ENCODE measurements at places on chromosomes 4 and X. TPM values are rescaled to one million over a fixed set of nuclear protein-coding genes. Genes with fewer than 3 reads are reported as not detected.

CACNA1F gene
- total RNA-seq, result 0.47 TPM

VCX3A gene
- total RNA-seq, result 0.38 TPM

RNF128 gene
- 0.43 TPM for total RNA-seq

CAPN6 gene
- 0.42 TPM for total RNA-seq

SSX3 gene
- not detected for total RNA-seq

ADGRG2 gene
- total RNA-seq, result 5.9 TPM

RASSF6 gene
- 2.6 TPM for total RNA-seq

CD38 gene
- 0.11 TPM for total RNA-seq

TCEAL7 gene
- total RNA-seq, result 5.3 TPM

DNA sequence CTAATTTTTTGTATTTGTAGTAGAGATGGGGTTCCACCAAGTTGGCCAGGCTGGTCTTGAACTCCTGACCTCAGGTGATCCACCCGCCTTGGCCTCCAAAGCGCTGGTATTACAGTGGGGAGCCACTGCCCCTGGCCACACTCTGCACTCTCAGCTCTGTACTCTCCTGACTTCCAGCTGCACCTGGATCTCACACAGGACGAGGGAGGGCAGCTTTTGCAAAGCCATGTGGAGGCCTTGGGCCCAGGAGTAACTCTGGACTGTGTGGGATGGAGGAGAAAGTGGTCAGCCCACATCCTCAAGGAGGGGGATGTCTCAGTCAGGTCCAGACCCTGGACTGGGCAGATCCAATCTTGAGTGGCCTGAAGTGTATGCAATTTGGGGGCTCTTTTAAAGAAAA lies 23.0 kb downstream of the NAT8L start:
- no peaks in the 10 kb centered on the region for H3K4me1 ChIP-seq
- no peaks in the 10 kb centered on the region for H3K27me3 ChIP-seq
- no peak overlapping the region for H3K4me3 ChIP-seq
- DNase-seq, result peak; percentile 17
- no peaks in the 10 kb centered on the region for H3K36me3 ChIP-seq
- H3K27ac ChIP-seq, result no peak overlapping the region

- H3K36me3 ChIP-seq, result no peaks in the 10 kb centered on the region
- peak; percentile 62 for DNase-seq
- H3K4me3 ChIP-seq, result no peak overlapping the region
- peak overlapping the region; percentile 67 for H3K27ac ChIP-seq
- no peaks in the 10 kb centered on the region for H3K27me3 ChIP-seq
Measured at GRCh38 chr4:107564326-107564725, 155.7 kb downstream of the PAPSS1 start.

- H3K4me1 ChIP-seq, result peaks cover 8% of the 10 kb centered on the region
- no peak overlapping the region for H3K4me3 ChIP-seq
- DNase-seq, result peak; percentile 49
- no peaks in the 10 kb centered on the region for H3K27me3 ChIP-seq
- H3K27ac ChIP-seq, result peak overlapping the region; percentile 7
Measured at GRCh38 chr4:185318679-185319078, 77.0 kb downstream of the LRP2BP start.

- H3K4me1 ChIP-seq, result no peaks in the 10 kb centered on the region
- no peak overlapping the region for H3K27ac ChIP-seq
- no peaks in the 10 kb centered on the region for H3K36me3 ChIP-seq
- DNase-seq, result no peak
Measured at GRCh38 chrX:64428371-64428770, 33.1 kb upstream of the MTMR8 start.

DNA sequence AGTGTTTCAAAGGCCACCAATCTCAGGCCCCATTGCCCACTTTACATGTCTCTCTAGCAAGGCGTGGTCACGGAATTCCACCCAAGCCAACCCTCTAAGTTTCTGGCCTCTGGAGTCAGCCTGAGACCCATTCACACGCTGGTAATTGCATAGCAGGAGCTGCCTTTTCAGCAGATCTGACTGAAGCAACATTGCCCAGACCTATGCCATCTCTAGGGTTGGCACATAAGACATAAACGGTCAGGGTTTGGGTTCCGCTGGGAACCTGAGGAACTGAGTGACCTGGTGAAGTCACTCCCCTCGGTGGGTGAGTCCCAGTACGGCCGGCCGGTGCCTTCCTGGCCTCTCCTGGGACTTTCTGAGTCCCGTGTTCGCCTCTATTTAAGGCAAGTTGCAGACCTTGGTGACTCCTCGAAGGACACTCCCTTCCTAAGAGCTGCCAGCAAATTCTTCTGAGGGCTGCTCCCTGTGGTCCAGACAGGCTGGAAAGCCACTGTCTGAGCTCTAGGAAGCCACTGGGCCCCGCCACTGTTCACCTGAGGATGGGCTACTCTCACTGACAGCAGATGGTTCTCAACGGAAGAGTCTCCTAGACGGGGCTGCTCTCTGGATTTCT lies 15.9 kb downstream of the CTAG1A start:
- H3K4me3 ChIP-seq, result no peak overlapping the region
- H3K27ac ChIP-seq, result no peak overlapping the region
- H3K4me1 ChIP-seq, result no peaks in the 10 kb centered on the region

DNA sequence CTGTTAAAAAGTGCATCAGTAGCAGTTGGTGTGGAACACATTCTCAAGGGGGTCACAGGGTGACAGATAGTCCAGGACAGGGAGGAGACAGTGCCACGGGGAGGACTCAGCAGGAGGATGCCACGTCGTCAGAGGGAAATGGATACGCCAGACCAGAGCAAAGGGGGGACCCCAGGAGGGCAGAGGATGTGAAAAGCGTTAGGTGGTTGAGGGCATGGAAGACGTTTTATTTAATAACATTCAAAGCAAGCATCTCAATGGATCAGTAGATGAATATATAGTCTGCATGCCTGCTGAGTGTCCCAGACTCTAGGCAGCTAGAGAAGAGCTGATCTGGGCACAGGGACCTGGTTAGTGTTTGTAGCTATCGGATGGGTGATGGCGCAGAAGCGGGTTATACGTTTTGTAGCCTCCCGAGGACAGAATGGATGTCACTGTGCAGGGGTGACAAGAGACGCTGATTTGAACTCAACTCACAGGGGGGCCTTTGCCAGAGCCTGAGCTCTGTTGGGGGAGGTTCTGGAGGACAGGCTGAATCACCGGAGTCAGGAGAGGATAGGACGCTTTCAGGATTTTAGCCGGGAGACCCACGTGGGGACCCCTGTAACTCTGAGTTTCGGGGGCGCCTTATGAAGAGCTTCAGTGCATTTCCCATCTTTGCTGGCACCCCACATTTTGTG lies 81.3 kb downstream of the STOX2 start:
- no peak overlapping the region for H3K4me3 ChIP-seq
- peak; percentile 51 for DNase-seq
- H3K36me3 ChIP-seq, result no peaks in the 10 kb centered on the region
- peaks cover 6% of the 10 kb centered on the region for H3K4me1 ChIP-seq
- H3K27ac ChIP-seq, result peak overlapping the region; percentile 98

- H3K36me3 ChIP-seq, result peaks cover 8% of the 10 kb centered on the region
- H3K27me3 ChIP-seq, result no peaks in the 10 kb centered on the region
Measured at GRCh38 chrX:134407065-134407376, 52.9 kb upstream of the HPRT1 start.

DNA sequence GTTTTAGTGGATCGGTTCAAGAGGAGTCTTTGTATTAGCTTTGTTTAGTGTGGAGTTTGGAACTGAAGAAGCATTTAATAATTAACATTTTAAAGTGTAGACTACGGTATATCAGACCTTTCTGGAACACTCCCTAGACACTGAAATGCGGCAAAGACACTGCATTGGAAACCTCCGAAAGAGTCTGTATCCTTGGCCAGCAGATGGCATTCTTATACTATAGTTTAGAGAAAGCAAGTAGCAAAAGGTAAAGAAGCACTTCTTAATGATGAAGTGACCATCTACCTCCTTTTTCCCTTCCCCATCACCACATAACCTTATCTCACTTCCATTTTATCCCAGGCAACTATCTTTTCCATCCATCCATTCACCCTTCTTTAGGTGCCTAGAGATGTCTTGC lies 7.6 kb downstream of the FABP2 start:
- H3K27ac ChIP-seq, result no peak overlapping the region
- H3K36me3 ChIP-seq, result no peaks in the 10 kb centered on the region
- peak; percentile 56 for DNase-seq
- no peak overlapping the region for H3K4me3 ChIP-seq

DNA sequence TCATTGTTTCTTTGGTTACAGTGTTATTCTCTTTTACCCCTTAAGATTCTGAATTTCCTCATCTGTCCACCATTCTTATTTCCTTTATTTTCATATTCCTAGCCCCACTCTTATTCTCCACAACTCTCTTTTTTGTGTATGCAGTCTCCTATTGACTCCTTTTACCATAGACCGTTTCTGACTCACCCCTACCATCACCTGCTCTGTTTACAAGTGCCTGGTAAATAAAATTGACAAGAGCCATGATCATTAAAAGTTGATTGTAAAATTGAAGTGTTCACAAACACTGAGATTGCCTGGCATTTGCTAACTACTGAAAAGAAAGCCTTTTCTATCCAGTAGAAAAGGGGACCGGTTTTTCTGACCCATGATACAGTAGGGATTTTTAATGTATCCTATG lies 54.4 kb downstream of the MRPL1 start:
- H3K27ac ChIP-seq, result no peak overlapping the region
- DNase-seq, result no peak
- H3K4me3 ChIP-seq, result no peak overlapping the region
- H3K36me3 ChIP-seq, result peaks cover 13% of the 10 kb centered on the region
- no peaks in the 10 kb centered on the region for H3K27me3 ChIP-seq
- no peaks in the 10 kb centered on the region for H3K4me1 ChIP-seq

DNA sequence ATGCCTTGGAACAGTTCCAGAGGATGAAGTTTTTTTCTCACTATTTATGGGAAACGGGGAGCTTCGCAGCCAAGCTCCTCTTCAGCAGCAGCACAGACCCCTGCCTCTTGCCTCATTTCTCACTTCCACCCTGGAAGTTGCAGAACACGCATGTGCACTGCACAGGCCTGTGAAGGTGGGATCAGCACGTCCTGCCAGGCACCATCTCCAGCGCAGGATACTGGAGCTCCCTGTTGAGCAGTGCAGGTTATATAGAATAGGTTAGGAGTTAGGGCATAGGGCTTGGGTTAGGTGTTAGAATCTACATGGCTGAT lies 110.1 kb upstream of the CENPE start:
- no peaks in the 10 kb centered on the region for H3K27me3 ChIP-seq
- peaks cover 12% of the 10 kb centered on the region for H3K4me1 ChIP-seq
- no peak for DNase-seq
- H3K27ac ChIP-seq, result no peak overlapping the region

GRCh38 chr4:176708771-176709311 lies 83.9 kb downstream of the VEGFC start:
- no peak overlapping the region for H3K27ac ChIP-seq
- H3K36me3 ChIP-seq, result no peaks in the 10 kb centered on the region
- no peak for DNase-seq
- H3K27me3 ChIP-seq, result no peaks in the 10 kb centered on the region
- H3K4me3 ChIP-seq, result no peak overlapping the region

DNA sequence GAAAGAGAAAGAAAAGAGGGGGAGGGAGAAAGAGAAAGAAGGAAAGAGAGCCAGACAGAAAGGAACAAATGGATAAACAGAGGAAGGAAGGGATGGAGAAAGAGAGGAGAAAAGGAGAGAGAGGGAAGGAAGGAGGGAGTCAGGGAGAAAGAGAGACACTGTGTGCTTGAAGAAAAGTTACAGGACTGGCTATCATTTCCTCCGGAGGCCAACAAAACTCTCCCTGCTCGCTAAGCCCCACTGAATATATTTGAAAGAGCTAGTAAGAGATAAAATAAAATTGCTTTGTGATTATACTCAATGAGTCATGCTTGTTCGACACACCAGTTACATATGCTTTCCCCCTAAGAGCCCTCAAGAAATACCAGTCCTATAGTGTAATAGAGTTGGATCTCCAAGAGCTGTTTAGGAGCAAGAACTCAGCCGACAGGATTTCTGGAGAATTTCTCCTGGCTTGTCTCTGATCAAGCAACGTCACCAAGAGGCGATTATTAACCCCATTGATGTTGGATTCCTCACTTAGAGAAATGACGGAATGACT lies 102.2 kb downstream of the MXRA5 start:
- H3K27me3 ChIP-seq, result no peaks in the 10 kb centered on the region
- H3K4me3 ChIP-seq, result no peak overlapping the region
- no peaks in the 10 kb centered on the region for H3K36me3 ChIP-seq
- DNase-seq, result no peak
- H3K27ac ChIP-seq, result no peak overlapping the region

- H3K27ac ChIP-seq, result no peak overlapping the region
- no peak overlapping the region for H3K4me3 ChIP-seq
- no peaks in the 10 kb centered on the region for H3K4me1 ChIP-seq
Measured at GRCh38 chrX:154460326-154460725, 2.2 kb downstream of the PLXNA3 start.

DNA sequence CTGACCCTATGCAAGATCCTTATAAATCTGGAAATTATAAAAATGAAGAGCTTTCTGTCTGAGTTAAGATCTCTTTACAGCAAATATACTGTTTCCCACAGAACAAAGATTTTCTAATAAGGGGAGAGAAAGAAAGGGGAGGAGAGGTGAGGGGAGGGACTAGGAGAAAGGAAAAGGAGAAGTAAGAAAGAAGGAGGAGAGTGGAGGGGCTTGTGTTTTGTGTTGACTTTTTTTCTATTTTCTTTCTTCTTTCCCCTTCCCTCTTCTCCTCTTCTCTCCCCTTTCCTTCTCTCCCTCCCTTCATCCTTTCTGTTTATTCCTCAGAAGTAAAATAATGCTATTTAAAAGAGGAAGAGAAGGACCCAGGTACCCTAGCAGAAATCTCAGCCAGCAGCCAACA lies 6.2 kb downstream of the CXCL6 start:
- H3K36me3 ChIP-seq, result no peaks in the 10 kb centered on the region
- H3K27me3 ChIP-seq, result peaks cover 20% of the 10 kb centered on the region
- H3K27ac ChIP-seq, result no peak overlapping the region
- H3K4me3 ChIP-seq, result no peak overlapping the region

GRCh38 chr4:115562506-115562905 lies 449.1 kb upstream of the NDST4 start:
- DNase-seq, result peak; percentile 41
- peaks cover 86% of the 10 kb centered on the region for H3K27me3 ChIP-seq
- H3K27ac ChIP-seq, result no peak overlapping the region
- no peaks in the 10 kb centered on the region for H3K4me1 ChIP-seq
- H3K36me3 ChIP-seq, result no peaks in the 10 kb centered on the region
- H3K4me3 ChIP-seq, result no peak overlapping the region

DNA sequence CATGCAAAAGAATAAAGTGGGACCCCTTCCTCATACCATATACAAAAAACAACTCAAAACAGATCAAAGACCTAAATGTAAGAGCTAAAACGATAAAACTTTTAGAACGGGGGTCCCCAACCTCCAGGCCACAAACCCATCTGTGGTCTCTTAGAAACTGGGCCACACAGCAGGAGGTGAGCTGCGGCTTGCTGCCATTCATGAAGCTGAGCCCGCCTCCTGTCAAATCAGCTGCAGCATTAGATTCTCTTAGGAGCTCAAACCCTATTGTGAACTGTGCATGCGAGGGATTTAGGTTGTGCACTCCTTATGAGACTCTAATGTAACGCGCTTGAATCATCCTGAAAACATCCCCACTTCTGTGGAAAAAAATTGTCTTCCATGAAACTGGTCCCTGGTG lies 7.0 kb upstream of the GATA1 start:
- H3K4me3 ChIP-seq, result no peak overlapping the region
- no peak overlapping the region for H3K27ac ChIP-seq
- no peaks in the 10 kb centered on the region for H3K4me1 ChIP-seq
- H3K27me3 ChIP-seq, result no peaks in the 10 kb centered on the region
- no peak for DNase-seq
- no peaks in the 10 kb centered on the region for H3K36me3 ChIP-seq

GRCh38 chr4:23768541-23768940 lies 121.3 kb downstream of the PPARGC1A start:
- DNase-seq, result no peak
- no peak overlapping the region for H3K27ac ChIP-seq
- H3K4me1 ChIP-seq, result no peaks in the 10 kb centered on the region
- no peaks in the 10 kb centered on the region for H3K27me3 ChIP-seq

GRCh38 chr4:54719378-54719777 lies 61.6 kb downstream of the KIT start:
- H3K4me3 ChIP-seq, result no peak overlapping the region
- DNase-seq, result no peak
- H3K27me3 ChIP-seq, result no peaks in the 10 kb centered on the region
- H3K27ac ChIP-seq, result no peak overlapping the region
- peaks cover 67% of the 10 kb centered on the region for H3K36me3 ChIP-seq
